ENCODE measurements at places on chromosomes 5 and 9.

- no peak for DNase-seq
Measured at GRCh38 chr5:81164476-81164875, 68.6 kb upstream of the CKMT2 start.

- no peak for DNase-seq
Measured at GRCh38 chr9:122340161-122340560, 30.7 kb upstream of the PTGS1 start.

DNA sequence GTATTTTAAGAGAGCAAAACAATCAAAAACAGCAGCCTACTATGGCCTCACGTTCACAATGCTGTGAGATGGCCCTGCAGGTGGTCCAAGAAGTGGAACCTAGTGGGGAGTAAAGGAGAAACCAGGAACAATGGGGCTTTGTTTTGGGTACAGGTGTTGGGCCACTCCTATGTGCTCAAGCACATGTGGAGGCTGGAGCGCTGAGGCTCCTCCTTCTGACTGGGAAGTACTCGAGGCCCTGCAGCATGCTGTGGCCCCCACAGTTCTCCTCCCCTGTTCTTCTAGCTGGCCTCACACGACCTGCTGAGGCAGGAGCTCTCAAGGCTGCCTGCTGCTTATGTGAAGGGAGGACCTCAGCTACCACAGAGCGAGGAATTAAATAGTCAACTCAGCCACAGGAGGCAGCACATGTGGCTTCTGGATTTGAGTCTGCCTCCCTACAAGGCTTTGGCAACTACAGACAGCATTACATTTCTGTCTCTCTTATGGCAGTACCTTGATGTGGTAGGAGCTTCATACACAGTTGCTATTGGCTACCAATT, 482.3 kb downstream of the SPOCK1 start:
- no peak for DNase-seq

DNA sequence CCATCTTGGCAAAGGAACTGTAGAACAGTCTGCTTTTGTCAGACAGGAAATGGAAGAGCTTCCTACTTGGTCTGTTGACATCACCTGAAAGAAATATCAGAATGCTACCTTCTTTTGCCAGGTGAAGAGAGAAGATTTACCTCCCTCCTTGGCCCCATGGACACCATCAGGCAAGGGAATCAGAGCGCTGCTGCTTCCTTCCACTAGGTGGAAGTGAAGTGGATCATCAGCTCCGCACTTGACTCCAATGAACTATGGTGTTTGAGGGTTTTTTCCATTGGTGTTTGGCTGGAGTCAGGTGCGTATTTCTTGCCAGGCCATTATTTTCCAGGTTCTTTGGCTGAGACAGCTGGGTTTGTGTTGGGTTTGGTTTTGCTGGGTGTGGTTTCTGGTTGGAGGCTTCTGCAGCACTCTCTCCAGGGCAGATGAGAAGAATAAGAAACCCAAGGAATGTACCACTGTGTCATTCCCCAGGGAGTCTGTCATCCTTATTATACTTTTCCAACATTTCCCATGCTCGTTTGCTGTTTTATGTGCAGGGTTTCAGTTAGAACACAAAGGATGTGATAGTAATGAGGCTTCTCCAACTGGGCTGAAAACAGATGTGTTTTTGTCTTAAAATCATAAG, 12.4 kb downstream of the SPATA31E1 start:
- no peak for DNase-seq

DNA sequence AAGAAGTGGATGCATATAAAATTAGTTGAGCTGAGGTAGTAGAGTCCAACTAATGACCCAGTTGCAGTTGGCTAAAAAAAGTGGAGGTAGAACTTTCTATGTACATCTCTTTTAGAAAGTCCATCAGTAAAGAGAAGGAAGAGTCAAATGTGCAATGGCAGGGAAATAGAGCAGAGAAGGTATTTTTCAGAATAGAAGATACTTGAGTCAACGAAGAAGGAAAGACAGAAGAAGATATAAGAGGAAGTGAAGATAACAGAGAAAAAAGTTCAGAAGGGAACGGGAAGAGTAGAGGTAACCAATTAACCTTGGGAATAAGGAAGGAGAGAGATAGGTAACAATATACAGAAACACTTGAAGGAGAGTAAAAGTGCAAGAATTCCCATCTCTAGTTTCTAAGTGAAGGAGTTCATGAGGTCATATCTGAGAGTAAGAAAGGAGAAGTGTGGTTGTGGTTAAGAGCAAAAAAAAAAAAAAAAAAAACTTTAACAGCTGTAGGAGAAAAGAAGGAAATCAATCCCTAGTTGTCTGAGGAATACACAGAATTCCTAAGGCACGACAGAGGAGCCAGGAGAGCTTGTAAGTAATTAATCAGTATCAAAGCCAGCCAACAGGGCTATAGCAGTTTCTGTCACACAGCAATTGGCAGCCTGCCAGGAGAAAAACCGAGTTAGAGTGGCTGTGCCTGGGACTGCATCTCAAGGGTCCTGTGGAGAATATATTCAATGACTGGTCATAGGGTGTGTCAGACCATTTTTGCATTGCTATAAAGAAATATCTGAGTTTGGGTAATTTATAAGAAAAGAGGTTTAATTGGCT, 61.0 kb downstream of the ARL15 start:
- DNase-seq: no peak

DNA sequence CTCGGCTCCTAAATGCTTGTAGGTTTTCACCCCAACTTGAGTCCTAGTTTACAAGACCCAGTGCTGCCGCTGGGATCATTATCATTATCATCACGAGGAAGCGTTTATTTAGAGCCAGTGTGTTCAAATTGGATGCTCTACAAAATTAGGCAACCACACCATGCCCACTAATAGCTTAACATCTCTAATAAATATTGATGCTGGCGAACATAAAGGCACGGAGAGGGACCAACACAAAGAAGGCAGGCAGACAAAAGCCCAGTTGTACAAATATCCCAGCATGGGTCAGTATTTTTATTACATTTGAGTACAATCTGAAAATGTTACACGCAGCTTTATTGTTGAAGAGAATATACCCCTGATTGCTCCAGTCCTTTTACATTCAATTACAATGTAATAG, 4.7 kb downstream of the CFAP77 start:
- no peak for DNase-seq

- DNase-seq: no peak
Measured at GRCh38 chr5:79931409-79931808, 59.7 kb downstream of the MTX3 start.

- DNase-seq: no peak
Measured at GRCh38 chr5:34699155-34700077, 43.3 kb downstream of the RAI14 start.

DNA sequence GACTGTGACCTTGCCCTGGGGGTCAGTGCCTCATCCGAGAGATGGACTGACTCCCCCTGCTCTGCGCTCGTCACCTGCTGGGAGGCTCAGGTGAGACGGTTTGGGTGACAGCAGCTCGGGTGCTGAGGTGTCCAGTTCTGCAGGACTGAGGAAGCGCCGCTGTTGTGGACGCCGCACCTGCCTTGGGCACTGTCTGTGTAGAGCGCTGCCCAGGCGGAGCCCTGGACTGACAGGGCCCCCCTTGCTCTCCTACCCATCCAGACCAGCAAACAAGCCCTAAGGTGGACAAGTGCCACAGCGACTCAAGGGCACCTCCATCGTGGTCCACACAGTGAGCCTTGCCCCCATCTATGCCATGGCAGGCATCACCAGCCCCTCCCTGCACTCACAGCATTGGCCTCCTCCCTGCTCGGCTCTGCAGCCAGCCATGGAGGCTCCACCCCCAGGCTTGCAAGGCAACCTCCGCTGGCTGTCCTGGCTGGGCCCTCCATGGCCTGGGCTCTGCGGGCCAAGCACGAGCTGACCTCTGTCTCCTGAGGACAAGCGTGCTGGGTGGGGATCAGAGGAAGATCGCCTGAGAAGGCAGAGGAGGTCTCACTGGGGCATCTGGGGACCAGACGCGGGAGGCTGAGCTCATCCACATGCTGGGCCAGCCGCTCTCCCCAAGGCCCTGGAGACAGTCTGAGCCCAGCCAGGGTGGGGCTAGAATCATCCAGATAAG, 87.1 kb upstream of the COL5A1 start:
- no peak for DNase-seq

DNA sequence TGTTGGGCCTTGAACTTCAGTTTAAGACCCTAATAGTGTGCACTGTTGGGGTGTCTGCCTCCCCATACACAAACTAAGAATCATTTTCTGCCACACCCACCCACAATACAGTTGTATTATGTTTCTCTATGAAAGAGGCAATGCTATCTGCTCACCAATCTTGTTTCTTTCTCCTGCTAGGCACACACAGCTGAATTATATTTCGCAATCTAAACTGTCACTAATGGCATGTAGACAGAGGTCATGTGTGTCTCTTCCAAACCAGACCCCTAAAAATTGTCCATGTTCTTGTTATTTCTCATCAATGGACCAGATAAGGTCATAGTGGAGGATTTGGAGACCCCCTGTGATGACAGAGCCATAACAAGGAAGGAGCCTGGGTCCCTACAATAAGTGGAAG, 57.3 kb downstream of the RIGI start:
- no peak for DNase-seq

- peak; percentile 72 for DNase-seq
Measured at GRCh38 chr9:17005056-17005823, 129.6 kb upstream of the CNTLN start.

DNA sequence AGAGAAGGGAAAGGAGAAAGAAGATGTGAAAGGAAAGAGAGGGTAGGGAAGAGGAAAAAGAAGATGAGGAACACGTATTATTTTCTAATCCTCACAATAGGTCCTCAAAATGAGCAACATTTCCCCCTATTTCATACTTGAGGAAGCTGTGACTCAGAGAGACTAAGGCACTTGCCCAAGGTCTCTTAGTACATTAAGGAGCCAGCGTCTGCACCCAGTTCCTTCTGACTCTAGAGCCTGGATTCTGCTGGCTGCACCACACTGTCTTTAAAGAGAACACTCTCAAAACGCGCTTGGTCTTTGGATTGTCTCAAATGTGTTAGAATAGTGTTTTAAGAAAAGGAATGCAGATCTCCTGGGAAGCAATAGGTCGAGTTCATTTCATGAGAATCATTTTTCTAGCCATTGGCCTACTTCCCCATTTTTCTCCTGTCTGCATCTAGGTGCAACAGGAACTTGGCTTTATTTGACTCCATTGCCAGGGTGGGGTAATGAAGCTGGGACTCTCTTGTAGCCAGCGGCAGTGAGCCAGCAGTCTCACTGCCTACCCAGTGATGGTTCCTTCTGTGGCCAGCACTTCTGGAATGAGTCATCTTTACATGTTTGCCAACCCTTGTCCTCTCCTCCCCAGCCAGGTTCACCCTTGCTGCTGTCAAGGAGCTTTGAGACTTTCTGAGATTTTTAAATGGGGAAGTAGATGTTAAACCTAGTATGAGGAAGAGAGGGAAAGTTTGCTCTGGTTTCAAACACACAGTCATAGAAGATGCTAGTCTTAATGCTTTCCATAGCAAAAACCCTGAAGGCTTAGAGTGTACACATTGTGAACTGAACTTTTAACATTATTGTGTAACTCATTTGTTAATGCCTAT, 82.7 kb downstream of the DOCK8 start:
- no peak for DNase-seq

DNA sequence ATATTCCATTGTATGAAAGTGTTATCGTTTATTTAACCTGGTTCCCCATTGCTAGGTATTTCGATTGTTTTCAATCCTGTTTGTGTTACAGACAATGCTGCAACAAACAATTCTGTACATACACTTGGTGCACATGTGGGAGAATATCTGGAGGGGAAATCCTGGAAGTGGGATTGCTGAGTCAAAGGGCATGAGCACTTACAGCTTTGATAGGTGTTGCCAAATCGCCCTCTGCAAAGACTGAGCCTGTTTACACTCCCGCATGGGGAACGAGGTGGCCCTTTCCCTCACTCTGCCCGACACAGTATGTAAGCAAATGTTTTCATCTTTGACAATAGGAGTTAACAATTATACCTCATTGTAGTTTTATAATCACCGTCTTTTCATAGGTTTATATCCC, 66.2 kb downstream of the PDE6A start:
- no peak for DNase-seq

GRCh38 chr5:173888473-173889131, 453 bp downstream of the CPEB4 start:
- DNase-seq: no peak

DNA sequence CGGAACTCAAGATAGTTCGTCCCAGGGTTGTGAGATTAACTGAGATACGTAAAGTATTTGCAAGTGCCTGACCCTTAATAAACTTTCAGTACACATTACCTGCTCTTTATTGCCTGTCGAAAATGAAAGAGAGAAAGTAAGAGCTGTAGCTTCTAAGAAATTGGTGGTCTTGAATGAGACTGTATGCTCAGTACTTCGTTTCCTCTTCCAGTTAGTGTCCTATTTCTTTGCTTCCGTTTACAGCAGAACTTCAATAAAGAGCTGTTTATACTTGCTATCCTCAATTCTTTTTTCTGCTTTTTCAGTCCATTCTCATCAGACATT, 534 bp downstream of the SRFBP1 start:
- no peak for DNase-seq

- no peak for DNase-seq
Measured at GRCh38 chr9:14098486-14099180, 215.3 kb downstream of the NFIB start.

- peak; percentile 86 for DNase-seq
Measured at GRCh38 chr5:151239237-151239861, 13.6 kb upstream of the GM2A start.

DNA sequence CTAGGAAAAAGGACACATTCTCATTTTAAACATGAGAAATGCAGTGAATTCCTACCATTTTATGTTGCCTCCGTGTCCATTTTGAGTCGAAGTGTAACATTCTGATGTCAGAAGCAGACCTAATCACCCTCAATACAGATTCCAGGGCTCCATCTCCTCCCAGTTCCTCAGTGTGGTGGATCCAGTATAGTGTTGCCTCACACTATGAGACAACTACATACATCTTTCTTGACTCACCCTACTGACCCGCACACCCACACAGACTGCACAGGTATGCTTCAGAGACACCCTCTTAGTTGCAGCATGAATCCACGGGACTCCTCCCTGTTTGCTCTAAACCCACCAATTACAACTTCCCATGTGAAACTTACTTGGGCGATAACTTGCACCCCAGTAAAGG, 564.9 kb downstream of the SEMA5A start:
- no peak for DNase-seq

DNA sequence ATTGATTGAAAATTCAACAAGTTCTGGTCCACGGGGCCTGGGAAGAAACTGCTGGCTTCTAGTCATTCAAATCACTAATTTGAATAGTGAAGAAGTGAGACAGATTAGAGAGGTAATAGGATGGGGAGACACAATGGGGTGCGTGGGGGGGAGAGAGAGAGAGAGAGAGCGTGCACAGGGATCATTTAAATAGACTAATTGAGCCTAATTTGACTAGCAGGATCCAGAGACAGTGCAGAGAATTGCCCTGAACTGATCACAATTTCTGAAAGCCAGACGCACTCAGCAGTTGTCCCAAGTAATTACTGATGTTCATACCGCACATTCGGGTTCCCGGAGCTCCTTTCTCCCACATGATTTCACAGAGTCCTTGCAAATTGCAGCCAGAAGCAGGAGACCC, 50.3 kb upstream of the C5orf58 start:
- DNase-seq: no peak

GRCh38 chr9:129823935-129824601, at the start of gene TOR1A:
Gene TOR1A (minus strand): TSS chr9:129824136. CDS start chr9:129824085, 51 bp downstream.
- peak; percentile 95 for DNase-seq

- DNase-seq: no peak
Measured at GRCh38 chr9:37229882-37230482, 109.6 kb downstream of the ZCCHC7 start.
